ENCODE measurements at places on chromosomes 4 and X. TPM values are rescaled to one million over a fixed set of nuclear protein-coding genes. Genes with fewer than 3 reads are reported as not detected.

The C4orf33 gene
- 8.4 TPM for total RNA-seq

GRCh38 chr4:142091691-142092182 is 455.4 kb downstream of the IL15 start:
- DNase-seq = no peak

- DNase-seq = no peak
These were observed 38.9 kb downstream of the DDX60L start for GRCh38 chr4:168441412-168441811.

GRCh38 chrX:97366237-97366636 is 482.5 kb downstream of the RPA4 start:
- DNase-seq = no peak

GRCh38 chrX:141668371-141668770 is 30.2 kb downstream of the SPANXD start:
- DNase-seq = no peak
